ENCODE measurements at places on chromosomes 5 and 9.

- no peak for DNase-seq
Observed at GRCh38 chr5:137152616-137153015, 346.5 kb downstream of the SPOCK1 start.

- no peak for DNase-seq
Observed at GRCh38 chr9:109705515-109705914, 74.5 kb upstream of the PALM2AKAP2 start.

DNA sequence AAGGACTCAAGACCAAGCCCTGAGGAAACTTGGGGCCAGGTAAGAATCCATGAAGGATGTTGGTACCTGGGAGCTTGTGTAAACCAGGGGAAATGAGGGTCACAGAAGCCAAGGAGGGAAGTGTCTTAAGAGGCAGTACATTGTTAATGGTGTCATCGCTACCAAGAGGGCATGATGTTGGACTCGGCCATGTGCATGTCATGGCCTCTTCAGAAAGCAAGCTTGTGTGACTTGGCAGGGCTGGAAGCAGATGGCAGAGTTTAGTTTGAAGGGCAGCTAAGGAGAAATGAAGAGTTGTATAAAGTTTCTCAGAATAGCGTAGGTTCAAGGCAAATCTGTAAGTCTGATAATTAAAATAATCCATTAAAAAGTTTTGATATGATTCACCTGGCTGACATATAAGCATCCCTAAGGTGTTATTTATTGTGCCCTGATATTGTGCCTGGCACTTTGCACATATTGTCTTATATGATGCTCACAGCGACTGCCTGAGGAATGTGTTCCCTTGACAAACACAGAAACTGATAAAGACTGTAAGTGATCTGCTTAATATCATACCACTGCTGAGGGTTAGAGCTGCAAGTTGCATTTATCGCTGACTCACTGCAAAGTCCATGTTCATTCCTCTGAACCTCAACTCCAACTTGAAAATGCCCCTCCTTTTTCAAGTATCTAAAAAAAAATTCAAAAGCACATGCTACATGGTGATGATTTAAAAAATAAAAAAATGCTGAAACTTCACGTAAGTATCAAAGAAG, 81.3 kb upstream of the PTPN3 start:
- DNase-seq, result no peak

DNA sequence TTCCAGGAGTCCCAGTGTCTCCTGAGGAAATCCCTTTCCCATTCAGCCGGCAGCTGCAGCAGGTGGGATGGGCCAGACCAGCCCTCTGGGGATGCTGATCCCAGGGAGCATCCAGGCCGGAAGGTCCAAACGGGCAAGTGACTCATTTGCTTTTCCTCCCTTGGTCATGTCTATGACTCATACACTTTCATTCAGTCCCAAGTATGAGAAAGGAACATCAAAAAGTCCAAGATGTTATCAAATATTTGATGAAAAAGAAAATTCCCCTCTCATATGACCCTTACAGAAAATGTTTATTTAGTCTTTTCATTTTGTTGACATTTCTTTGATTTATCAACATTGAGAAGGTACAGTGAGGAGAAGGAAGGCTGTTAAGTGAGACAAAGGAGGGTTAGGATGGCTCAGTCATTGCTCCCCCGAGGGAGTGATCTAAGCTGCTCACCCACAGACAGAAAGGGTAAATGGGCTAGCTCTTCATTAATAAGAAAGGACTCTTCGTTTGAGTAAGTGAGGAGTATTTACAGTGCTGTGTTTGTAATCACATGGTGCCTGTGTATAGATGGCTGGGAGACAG, 117.6 kb upstream of the ANKRD55 start:
- DNase-seq, result no peak

- DNase-seq, result peak; percentile 66
Observed at GRCh38 chr9:129495620-129496472, 125.1 kb downstream of the C9orf50 start.

DNA sequence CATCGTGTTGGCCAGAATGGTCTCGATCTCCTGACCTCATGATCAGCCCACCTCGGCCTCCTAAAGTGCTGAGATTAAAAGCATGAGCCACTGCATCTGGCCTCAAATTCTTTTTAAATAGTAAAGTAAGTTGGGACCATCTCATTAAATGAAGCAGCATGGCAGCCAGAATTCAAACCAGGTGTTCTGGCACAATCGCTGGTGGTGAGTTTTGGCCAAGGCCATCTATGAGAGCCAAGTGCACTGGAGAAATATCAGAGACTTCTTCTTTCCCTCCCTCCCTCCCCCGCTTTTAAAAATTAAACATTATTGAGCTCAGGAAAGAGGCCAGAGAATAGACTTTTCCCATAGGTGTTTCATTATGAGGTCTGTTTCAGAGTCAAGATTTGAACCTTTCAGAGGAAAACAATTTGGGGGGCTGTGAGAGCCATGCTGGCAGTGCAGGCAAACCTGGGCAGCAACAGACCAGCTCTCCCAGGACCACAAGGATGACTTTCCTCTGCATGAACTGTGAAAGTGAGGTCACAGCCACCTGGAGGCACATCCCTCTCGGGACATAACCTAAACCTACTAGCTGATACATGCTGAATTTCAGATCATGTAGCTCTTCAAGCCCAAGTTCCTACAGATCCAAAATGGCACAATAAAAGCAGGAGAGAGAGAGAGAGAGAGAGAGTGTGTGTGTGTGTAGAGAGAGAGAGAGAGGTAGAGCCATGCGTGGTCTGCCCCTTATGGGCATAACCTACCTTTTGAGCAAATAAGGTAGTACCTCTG, 94.6 kb upstream of the DMRT1 start:
- DNase-seq, result no peak

DNA sequence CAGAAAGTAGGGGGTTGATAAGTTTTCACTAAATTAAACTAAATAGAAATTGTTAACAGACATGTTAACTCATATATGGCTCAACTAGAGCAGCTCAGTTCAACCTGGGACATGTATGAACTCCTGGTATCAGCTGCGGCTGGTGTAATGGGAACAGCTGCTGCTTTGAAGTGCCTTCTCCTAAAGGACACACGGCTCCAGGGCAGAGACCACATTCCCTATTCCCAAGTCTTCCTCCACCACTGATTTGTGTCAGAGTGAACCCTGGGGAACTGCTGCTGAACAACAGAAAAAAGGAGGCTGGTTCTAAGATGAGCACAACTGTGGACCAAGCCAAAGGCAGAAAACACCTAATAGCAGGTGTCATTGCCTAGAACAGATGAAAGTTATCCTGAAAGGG, 71.1 kb downstream of the MAPKAP1 start:
- DNase-seq, result no peak

DNA sequence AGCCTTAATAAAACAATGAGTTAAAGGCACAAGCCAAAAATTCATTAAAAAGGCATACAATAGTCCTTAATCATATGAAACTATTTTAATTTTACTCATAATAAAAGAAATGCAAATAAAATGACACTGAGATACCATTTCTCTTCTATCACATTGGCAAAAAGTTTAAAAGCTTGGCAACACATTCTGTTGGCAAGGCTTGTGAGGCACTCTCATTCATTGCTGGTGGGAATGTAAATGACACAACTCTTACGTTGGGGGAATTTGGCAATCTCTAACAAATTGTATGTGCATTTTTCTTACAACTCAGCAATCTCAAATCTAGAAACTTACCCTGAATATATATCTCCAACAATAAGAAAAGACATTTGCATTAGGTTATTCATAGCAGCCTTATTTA, 111.6 kb downstream of the PRELID2 start:
- no peak for DNase-seq

DNA sequence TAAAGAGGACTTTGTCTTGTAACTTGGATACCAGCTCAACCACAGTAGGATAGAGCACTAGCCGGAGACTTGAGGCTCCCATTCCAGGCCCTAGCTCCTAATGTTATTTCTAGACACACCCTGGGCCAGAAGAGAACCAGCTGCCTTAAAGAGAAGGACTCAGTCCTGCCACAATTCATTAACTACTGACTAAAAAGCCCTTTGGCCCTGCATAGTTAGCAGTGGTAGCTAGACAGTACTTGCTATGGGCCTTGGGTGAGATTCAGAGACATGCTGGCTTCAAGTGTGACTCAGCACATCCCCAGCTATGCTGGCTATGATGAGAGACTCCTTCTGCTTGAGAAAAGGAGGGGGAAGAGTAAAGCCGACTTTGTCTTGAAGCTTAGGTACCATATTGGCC, 47.3 kb downstream of the TMEM167A start:
- DNase-seq, result no peak

GRCh38 chr5:150540615-150541396, 32.9 kb downstream of the NDST1 start:
- no peak for DNase-seq

- DNase-seq, result no peak
Observed at GRCh38 chr9:136445799-136446198, 6.2 kb upstream of the INPP5E start.

DNA sequence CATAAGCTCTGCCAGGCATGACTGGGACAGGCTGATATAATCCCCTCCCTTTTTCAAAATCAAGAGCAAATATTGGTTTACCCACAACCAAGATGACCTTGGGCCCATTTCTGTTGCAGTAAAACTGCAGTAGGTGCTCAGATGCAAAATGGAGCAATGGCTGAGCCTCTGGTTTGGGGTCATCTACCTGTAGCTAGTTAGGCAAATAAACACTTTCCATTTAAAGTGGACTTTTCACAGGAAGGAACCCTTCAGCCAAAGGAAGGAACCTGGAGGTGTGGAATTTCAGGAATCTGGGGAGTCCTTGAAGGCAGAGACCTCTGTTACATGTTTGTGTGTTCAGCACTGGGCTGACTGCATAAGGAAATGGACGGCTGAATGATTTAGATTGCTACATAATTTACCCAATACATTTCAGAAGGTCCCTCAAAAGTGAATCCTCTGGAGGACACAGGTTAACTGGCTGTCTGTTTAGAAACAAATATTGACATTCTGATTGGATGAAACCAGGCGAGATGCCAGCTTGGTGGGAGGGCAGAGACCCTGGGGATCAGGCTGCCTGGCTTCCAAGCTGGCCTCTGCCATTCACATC, 170.1 kb upstream of the ZNF618 start:
- no peak for DNase-seq

GRCh38 chr9:112582371-112583262, 96.0 kb downstream of the KIAA1958 start:
- no peak for DNase-seq

DNA sequence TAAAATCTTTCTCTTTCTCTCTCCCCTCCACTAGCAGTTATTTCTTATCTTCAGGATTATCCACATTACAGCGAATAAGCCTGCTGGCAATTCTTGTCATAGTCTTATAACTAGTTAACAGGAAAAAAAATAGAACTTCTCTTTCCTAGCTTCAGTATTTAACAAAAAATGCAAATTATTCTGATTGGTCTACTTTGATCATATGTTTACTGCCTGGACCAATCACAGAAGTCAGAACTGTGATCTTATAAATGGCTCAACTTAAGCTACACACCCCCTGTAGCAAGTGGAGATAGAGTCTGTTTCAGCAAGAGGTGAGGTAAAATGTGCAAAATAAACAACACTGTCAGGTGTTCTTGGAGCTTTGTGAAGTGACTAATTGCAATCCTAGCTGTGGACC, 389.4 kb upstream of the TUSC1 start:
- no peak for DNase-seq

GRCh38 chr5:158953929-158954534, 145.7 kb downstream of the EBF1 start:
- DNase-seq, result no peak

- DNase-seq, result peak; percentile 56
Observed at GRCh38 chr9:69035438-69036308, at the start of gene FXN. Gene FXN (plus strand): TSS chr9:69035752. CDS start chr9:69035783, 31 bp downstream.

- DNase-seq, result no peak
Observed at GRCh38 chr5:137192293-137192743, 306.8 kb downstream of the SPOCK1 start.

DNA sequence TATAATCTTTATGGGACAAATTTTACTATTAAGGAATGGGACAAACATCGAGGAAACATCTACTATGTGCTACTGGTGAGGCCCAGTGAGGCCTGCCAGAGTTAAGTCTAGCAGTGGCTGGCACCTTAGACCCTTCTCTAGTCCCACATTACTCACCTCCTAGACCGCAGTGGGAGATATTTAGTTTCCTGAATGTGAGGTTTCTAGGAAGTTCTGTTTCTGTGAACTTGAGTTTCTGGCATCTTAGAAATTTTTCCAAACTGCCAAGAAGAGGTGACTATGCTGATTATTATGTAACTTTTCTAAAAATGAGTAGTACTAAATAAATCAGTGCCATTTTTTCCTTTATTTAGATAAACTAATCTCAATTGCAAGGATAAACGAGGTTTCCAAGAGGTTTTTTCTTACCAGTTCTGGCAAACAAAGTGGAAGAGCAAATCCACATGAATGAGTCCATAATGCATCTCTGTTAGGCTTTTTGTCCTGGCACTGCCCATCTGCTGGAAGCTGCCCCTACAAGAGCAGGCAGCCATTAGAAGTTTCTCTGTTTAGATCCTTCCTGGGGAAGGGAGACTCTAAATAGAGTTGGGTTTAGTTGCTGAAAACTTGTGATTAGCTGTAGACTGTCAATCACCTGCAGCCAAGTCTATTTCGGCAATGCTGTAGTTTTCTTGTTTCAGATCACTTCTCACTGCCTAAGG, 348.7 kb downstream of the MAN2A1 start:
- no peak for DNase-seq

DNA sequence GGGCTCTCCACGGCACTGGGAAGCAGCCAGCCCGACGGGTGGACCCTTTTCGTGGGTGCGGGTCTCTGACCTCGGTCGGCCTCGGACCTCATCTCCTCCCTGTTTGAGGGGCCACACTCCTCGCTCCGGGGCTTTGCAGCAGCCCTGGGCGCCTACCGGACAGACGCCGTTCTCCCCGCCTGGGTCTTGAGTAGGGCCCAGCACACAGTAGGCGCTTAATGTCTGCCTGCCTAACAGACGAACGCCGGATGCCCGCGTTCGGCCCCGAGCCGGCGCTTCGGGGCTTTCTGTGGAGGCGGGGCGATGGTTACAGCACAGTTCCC, 842 bp upstream of the GTF3C5 start:
- no peak for DNase-seq

GRCh38 chr9:123315635-123316034, 40.4 kb upstream of the CRB2 start:
- DNase-seq, result no peak

DNA sequence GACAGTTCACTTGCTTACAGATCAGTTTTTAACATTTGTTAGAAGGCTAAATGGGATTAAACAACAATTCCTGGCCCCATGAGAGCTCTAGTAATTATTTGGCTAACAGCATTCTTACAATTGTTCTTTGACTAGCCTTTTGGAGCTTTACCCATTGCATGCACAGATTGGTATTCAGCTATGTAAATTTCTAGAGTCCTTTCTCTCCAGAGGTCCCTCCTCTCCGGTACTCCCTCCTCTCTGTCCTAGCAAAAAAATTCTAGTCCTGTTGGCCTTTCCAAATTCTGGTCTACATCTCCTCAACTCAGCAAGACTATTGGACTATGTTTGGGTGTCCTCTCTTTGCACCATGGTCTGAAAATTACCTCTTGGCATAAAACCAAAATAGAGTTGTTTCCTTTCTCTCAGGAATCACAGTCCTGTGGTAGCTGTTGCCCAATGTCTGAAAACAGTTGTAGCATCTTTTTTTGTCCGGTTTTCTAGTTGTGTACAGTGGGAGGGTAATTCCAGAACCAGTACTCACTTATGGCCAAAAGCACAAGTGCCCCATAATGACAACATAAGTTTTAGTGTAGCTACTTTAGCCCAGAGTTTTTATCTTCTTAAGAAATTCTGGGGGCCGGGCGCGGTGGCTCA, 18.1 kb downstream of the SAR1B start:
- DNase-seq, result no peak

- DNase-seq, result no peak
Observed at GRCh38 chr5:33755231-33755630, 136.6 kb downstream of the ADAMTS12 start.

- DNase-seq, result no peak
Observed at GRCh38 chr9:133780404-133780945, 42.3 kb upstream of the SARDH start.
